ENCODE measurements at places on chromosomes 3 and 15. TPM values are rescaled to one million over a fixed set of nuclear protein-coding genes. Genes with fewer than 3 reads are reported as not detected.

- no peak for DNase-seq
Observed at GRCh38 chr3:157242836-157243235, 82.9 kb upstream of the CCNL1 start.

DNA sequence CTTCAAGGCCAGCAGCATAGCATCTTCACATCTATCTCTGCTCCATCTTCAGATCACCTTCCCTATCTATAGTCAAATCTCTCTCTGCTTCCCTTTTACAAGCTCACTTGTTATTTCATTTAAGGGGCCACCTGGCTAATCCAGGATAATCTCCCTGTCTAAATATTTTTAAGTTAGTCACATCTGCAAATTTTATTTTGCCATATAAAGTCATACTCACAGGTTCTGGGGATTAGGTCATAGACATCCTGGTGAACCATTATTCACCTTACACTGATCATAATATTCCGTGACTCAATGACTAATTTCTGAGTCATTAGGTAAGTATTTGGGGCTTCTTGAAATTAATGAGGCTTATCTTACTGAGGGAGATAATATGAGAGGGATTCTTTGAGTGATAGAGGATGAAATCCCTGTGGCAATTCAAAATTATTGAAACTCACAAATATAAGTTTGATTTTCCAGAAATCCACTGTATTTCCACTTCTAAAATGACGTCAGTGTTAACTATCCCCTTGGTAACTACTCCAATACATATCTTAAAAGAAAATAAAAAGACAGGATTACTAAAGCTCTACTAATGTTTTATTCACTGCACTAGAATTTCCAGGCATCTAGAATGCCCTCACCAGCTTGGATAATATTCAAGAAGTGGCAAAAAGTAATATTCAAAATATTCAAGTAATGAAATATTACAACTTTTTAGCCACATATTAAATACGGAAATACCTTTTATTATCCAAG, 93.7 kb upstream of the RBMS3 start:
- DNase-seq = no peak

GRCh38 chr3:108091498-108092250, 843 bp upstream of the CD47 start:
- no peak for DNase-seq

- no peak for DNase-seq
Observed at GRCh38 chr3:192675958-192676649, 51.2 kb downstream of the FGF12 start.

DNA sequence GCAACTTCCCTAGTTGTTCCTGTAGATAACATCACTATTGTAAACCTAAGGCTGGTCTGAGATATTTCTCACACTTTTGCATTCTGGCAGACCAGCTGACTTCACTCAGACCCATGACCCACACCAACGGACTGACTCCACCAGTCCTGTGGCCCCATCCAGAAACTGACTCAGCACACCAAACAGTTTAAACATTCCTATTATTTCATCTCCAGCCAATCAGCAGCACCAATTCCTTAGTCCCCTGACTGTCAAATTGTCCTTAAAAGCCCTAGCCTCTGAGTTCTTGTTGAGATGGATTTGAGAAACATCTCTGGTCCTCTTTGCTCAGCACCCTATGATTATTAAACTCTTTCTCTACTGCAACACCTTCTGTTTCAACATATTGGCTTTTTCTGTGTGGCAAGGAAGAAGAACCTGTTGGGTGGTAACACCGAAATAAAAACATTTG, 12.2 kb upstream of the IDH2 start:
- DNase-seq = no peak

GRCh38 chr15:90883976-90884718, at the start of gene FES:
TSS of gene FES (plus strand) at chr15:90884504. CDS start at chr15:90885046, 542 bp downstream.
- peak; percentile 87 for DNase-seq

DNA sequence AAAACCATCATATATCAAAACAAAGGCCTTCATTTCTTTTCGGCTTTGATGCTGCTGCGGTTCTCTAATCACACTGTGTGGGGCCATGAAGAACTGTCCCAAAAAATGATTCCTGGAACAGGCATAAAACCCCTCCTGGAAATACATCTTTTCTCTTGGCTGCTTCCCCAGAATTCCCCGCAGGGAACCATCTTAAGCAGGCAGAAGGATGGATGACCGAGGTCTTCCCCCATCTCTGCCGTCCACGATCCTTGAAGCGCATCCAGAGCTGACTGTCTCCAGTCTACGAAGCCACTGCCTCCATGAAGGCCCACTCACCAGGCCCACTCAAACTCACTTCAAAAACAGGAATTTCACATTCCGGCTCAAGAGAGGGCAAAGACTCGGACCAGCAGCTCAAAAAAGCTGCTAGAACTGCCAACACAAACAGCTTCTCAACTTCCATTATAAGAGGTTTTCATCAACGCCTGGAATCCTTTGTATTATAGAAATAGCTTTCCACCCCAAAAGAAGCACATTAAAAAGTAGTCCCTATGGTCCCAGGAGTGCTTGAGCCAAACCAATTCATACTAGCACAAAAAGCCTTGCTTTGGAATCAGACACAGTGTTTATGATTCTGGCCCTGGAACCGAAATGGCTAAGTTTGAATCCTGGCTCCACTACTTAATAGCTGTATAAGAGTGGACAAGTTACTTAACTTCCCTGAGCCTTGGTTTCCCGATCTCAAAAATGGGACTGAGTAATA, 487.5 kb upstream of the WNT5A start:
- no peak for DNase-seq

GRCh38 chr3:45887285-45887684, 942 bp downstream of the CCR9 start:
- DNase-seq = no peak

DNA sequence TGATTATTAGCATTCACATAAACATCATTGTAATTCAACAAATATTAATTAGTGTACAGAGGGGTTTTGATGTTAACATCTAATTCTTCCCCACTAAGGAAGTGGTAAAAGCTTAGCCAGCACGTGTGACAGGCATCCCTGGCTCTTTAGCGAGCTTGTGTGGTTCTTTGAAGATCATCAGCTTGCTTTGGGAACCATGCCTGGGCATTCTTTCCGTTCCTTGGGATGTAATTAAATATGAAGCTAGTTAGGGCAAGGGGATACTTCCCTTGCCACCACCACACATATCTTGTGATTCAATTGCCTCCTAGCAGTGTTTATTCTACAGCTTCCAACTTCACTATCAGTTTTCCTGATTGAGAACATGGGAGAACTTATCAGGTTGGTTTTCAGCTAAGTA, 246.5 kb downstream of the MYRIP start:
- no peak for DNase-seq

- no peak for DNase-seq
Observed at GRCh38 chr15:92638709-92639365, 16.7 kb downstream of the FAM174B start.

CX3CR1 gene
- total RNA-seq = 1.7 TPM

SHC4 gene
- total RNA-seq = 2.4 TPM

ABI3BP gene
- total RNA-seq = 23.4 TPM

ANKDD1A gene
- 1.3 TPM for total RNA-seq

IGSF11 gene
- 1.6 TPM for total RNA-seq
